GM03348 (cell line): ENCODE measurements at places on chromosomes 5 and 9.
A peak's percentile ranks its signal among the peaks of the same experiment; 100 is the strongest.

- peak; percentile 82 for DNase-seq
Observed at GRCh38 chr9:37936965-37937364, 33.0 kb upstream of the SLC25A51 start.

GRCh38 chr5:143214890-143215289, 188.6 kb downstream of the NR3C1 start:
- no peak for DNase-seq

DNA sequence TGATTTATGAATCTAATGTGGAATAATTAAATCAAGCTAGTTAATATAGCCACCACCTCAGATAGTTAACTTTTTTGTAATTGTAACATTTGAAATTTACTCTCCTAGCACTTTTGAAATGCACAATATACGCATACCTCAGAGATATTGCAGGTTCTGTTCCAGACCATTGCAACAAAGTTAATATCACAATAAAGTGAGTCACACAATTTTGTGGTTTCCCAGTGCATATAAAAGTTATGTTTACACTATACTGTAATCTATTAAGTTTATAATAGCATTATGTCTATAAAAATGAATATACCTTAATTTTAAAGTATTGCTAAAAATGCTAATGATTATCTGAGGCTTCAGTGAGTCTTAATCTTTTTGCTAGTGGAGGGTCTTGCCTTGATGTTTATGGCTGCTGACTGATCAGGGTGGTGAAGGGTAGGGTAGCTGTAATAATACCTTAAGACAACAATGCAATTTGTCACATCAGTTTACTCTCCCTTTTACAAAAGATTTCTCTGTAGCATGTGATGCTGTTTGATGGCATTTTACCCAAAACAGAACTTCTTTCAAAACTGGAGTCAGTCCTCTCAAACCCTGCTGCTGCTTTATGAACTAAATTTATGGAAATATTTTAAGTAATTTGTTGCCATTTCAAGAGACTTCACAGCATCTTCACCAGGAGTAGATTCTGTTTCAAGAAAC, 235.1 kb upstream of the ADAMTSL1 start:
- no peak for DNase-seq

DNA sequence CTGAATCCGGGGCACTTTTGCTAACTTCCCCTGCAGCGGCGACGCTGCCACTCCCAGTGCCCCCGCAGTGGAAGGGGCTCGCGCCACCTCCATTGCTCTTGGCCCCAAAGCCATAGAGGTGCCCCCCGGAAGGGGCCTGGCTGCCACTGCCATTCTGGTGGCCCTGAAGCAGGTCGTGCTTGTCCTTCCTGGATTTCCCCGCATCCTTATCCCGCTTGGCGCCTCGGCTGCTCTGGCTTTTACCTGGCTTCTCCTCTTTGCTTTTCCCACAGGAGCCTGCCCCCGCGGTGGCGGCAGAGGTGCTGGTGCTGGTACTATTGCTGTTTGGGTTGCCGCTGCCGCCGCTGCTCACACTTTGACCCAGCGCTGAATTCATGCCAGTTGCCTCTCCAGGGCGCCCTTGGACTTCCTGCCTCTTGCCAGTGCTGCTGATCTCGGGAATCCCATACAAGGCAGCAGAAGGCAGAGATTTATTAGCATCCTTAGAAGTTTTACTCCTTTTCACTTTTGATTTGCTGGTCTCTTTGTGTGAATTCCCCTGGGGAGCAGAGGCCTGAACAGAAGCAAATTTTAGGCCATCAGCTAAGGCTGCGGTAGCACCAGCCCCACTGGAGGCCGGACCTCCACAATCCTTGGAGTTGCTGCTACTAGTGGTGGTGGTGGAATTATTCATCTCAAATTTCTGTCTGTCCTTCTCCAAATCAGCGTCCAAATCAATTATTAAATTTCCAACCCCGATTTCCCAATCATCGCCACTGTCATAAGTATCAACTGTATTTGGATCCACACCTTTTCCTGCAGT, 2.1 kb downstream of the ZNF608 start:
- no peak for DNase-seq
